ENCODE measurements at places on chromosomes 5 and 9.

GRCh38 chr5:131384616-131385214, 120.9 kb downstream of the CDC42SE2 start:
- DNase-seq: no peak

- DNase-seq: peak; percentile 13
Measured at GRCh38 chr5:73233461-73234203, 60.6 kb downstream of the TMEM174 start.

DNA sequence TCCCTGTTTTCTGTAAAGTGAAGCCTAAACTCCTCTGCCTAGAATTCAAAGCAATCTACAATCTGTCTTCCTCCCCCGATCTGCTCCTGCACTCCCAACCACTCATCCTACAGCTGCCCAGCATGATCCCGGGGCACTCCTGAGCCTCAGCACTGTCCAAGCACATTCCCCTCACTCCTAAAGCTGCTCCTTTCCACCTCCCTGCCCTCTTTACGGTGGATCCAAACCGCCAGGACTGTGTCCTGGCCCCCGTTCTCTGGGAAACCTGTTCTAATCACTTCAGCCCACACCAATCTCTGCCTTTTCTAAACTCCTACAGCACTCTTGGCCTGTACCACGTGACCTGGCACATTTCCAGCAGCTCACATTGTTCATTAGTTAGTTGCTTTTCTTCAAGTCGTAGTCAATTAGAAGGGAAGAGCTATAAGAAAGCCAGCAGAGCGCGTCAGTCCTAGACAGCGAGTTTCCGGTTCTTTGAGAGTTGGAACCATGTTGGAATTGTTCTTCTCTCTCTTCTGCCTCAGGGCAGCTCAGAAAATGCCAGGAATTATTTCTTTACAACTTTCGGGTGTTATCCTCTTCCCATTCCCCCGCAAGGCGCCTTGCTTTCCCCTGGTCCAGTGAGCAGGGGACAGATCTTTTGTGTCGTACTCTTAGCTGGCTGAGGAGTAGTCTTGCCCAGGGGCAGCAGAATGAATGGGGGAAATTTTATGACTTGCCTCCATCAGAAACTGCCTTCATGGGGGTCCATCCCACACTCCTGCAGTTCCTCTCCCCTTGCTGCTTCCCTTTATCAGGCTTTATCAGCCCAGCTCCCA, 60.7 kb downstream of the NRG2 start:
- DNase-seq: no peak

DNA sequence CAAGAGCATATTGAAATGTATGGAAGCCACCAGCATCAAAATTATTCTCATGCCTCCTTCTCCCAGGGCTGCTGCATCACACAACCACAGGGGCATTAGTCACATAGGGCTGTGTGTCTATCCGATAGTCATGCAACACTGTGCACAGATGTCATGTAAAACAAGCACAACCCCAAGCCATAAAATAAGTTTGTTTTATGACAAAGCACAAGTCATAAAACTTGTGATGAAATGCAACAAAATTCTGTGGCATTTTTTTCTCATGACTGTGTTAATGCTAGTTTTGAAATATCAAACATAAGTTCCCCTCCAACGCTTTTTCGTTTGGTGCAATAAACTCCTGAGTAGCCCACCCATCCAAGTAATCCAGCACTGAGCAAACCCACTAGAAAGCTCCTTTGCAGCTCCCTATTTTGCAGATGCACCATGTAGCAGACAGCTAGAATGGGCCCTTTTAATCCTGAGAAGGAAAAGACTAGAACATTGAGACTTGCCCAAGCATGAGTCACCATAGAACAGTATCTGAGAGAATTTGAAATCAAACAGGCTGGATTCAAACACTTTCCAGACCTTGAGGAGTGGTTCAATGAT, 93.3 kb upstream of the ZNF366 start:
- no peak for DNase-seq
